ENCODE measurements at places on chromosomes 13 and 19.

DNA sequence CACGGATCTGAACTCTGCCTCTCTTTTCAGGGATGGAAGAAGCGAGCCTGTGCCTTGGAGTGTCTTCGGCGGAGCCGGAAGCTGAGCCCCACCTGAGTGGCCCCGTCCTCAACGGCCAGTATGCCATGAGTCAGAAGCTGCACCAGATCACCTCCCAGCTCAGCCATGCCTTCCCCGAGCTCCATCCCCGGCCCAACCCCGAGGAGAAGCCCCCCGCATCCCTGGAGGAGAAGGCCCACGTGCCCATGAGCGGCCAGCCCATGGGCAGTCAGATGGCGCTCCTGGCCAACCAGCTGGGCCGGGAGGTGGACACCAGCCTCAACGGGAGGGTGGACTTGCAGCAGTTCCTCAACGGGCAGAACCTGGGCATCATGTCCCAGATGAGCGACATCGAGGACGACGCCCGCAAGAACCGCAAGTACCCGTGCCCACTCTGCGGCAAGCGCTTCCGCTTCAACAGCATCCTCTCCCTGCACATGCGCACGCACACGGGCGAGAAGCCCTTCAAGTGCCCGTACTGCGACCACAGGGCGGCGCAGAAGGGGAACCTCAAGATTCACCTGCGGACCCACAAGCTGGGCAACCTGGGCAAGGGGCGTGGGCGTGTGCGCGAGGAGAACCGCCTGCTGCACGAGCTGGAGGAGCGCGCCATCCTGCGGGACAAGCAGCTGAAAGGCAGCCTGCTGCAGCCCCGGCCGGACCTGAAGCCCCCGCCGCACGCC lies 71.5 kb downstream of the ZNF536 start:
- DNase-seq: no peak

- no peak for DNase-seq
These were observed 41.7 kb upstream of the MAP3K10 start for GRCh38 chr19:40149501-40149900.

DNA sequence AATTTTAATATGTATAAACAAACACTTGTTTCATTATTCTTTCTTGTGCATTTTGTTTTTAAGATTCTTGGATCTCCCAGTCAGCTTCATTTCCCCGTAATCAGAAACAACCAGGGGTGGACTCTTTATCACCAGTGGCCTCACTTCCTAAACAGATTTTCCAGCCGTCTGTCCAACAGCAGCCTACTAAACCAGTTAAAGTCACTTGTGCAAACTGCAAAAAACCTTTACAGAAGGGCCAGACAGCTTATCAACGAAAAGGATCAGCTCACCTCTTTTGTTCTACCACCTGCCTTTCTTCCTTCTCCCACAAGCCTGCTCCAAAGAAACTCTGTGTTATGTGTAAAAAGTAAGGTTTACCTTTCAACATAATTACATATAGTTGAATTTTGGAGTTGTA lies 44.3 kb downstream of the ZMYM2 start:
- DNase-seq: no peak

- DNase-seq: no peak
These were observed 19.0 kb downstream of the AKT2 start for GRCh38 chr19:40266119-40266518.

DNA sequence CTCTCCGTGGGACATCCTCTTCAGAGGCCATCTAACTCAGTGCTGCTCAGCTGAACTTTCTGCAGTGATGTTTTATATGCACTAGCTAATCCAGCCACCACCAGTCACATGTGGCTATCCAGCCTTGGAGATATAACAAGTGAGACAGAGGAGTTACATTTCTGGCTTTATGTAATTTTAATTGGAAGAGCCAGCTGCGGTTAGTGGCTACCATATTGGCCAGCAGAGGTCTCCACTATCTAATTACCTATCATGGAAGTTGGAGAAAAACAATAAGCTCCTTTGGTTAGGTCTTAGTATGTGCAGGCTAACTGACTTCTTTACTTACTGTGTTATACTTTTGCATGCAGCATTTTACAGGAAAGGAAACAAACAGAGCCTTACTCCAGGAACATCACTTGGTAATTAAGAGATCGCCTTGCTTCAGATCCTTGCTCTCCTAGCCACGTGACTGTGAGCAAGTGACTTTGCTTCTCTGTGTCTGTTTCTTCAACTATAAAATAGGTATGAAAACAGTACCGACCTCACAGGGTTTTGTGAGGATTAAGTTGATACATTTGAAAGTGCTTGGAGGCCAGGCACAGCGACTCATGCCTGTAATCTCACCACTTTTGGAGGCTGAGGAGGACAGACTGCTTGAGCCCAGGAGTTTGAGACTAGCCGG lies 1.6 kb upstream of the KLK10 start:
- DNase-seq: no peak

DNA sequence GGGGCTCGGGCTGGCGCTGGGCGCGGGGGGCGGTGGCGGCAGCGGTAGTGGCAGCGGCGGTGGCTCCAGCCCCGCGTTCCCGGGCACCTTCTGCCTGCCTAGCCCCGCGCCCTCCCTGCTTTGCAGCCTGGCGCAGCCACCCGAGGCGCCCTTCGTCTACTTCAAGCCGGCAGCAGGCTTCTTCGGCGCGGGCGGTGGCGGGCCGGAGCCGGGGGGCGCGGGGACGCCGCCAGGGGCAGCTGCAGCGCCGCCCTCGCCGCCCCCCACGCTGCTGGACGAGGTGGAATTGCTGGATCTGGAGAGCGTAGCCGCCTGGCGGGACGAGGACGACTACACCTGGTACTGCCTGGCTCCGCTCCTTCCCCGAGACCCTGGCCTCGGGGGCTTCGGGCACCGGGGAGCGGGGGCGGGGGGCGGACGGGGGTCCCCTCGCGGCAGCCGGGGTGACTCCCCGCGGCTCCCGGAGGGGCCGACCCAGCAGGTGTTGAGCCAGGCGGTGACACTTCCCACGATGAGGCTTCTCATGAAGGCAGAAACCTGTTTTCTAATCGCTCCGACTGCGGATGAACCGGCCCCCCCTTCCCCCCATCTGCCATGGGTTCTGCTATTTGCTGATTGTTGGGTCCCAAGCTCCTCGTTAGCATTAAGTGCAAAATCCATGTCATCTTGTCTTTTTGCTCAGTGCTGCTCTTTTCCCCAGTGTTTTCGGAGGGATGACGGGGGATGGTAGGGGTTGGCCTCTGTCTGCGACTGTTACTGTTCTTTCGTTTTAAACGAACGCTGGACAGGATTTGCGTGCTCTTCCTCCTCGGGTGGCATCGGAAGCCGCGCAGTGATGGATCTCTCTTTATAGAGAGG lies 943 bp downstream of the SLAIN1 start:
- no peak for DNase-seq

- no peak for DNase-seq
These were observed 320.3 kb downstream of the DNAJC15 start for GRCh38 chr13:43343645-43344044.

DNA sequence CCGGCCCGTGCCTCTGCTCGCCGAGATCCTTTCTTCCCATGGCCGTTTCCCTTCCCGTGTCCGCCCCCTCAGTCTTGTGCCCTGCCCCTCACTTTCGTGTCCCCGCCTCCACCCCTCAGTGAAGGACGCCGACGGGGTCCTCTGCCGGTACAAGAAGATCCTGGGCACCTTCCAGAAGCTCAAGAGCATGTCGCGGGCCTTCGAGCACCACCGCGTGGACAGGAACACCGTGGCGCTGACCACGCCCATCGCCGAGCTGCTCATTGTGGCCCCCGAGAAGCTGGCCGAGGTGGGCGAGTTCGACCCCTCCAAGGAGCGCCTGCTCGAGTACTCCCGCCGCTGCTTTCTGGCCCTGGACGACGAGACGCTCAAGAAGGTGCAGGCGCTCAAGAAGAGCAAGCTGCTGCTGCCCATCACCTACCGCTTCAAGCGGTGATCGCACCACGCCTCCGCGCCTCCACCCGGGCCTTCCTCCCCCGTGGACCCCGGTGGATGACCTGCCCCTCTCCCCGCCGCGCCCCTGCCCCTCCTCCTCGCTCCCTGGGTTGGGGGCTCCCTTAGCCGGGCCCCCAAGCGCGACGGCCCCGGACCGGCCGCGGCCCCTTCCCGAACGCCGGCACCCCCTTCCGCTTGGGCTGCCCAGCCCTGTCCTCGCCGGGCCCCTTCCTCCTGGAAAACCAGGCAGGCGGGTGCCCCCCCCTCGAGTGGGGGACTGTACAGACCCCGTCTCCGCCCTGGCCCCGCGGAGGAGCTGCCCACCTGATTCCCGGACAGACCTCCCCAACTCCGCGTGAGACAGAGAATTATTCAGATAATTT lies 2.3 kb upstream of the U2AF2 start:
- no peak for DNase-seq

All from SW 1271 (cell line).